ENCODE measurements at places on chromosomes 11 and 22.

DNA sequence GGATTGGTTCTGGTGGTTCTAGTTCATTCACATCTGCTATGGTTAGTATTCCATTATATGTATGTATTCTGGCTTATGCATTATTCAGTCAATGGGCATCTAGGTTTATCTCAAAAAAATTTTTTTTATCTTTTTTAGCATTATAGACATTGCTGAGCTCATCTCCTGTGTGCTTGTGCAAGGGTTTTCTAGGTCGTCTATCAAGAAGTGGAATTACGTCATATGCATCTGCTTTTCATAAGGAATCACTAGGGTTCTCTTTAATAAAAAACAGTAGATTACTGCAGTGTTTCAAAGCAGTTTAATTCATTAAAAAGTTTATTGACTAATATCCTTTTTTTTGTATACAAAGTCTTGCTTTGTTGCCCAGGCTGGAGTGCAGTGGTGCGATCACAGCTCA is 21.3 kb downstream of the TBC1D22A start:
- no peak for DNase-seq

DNA sequence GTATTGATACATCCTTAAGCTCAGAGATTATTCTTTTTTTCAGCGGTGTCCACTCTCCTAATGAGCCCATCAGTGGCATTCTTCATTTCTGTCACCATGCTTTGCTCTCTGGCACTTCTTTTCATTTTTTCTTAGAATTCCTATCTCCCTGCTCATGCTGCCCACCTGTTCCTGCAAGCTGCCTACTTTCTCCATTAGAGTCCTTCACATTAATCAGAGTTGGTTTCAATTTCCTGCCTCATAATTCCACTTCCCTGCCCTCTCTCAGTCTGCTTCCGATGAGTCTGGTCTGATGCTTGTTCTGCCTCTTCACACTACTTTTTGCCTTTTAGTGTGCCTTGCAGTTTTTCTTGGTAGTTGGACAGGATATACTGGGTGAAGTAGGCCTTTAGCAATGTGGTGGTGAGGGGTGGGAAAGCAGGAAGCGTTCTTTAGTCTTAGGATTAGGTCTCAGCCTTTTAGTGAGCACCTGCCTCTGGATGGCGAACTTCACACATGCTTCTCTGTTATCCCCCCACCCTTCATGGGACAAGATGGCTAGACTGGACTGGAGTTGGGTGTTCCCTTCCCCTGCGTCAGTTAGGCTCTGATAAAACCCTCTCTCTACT is 53.6 kb downstream of the CECR2 start:
- DNase-seq, result no peak

DNA sequence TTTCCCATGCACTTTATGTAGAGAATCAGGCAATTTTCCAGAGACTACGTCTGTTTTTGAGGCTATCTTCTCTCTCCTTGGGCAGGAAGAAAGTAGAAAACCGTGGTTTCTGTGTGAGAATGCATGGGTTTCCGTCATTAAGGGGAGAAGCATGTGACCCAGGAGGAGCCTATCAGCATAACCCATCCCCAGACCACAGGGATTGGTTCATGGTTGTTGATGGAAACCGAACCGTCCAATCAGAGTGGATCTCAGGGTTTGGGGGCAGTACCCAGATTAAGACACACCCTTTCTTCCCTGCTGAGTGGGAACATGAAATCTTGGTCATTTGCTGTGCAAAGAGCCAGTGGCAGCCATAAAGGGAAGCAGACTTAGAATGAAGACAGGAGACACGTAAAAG is 517.8 kb downstream of the MN1 start:
- DNase-seq, result no peak

GRCh38 chr11:85086504-85087284 is 540.5 kb downstream of the DLG2 start:
- DNase-seq, result no peak

GRCh38 chr11:79170321-79170720 is 270.5 kb downstream of the TENM4 start:
- DNase-seq, result no peak

GRCh38 chr11:105111145-105111944 is 28.2 kb downstream of the CARD18 start:
- DNase-seq, result no peak

DNA sequence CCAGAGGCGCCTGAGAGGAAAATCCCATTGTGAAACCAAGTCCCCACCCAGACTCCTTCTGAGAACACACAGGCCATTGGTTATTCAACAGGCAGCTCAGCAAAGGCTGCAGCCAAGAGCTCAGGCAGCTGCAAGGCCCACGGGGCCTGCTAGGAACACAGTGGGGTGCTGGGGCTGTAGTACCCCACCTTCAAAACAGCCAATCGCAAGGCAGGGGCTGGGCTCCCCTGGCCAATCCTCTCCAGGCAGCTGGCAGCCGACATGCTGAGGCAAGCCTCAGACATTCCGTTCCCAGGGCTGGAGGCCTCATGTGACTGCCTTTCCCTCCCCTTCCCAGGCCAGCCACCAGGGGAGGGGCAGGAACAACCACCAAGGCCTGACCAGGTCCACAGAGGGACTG is 6.6 kb downstream of the PRODH start:
- DNase-seq, result no peak

GRCh38 chr11:72724021-72724551 is 28.1 kb downstream of the ARAP1 start:
- DNase-seq, result no peak

- no peak for DNase-seq
Observed at GRCh38 chr11:116136987-116137674, 632.9 kb upstream of the CADM1 start.

GRCh38 chr11:78740199-78741071 is 165.8 kb upstream of the NARS2 start:
- DNase-seq, result no peak

GRCh38 chr11:43943372-43943930 is 1.0 kb downstream of the C11orf96 start:
- no peak for DNase-seq

GRCh38 chr11:123437236-123437979 is 7.3 kb downstream of the GRAMD1B start:
- no peak for DNase-seq

DNA sequence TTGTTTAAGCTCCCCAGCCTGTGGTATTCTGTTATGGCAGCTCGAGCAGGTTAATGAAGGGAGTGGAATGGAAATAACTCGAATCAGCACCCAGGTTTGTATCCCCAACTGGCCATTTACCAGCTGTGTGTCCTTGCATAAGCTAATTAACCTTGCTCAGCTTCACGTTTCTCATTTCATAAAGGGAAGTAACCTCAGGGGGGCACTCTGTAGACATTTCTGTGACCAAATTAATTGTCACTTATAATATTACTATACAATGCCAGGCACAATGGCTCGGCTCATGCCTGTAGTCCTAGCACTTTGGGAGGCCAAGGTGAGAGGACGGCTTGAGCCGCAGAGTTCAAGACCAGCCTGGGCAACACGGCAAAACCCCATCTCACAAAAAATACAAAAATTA is 13.8 kb downstream of the ADA2 start:
- DNase-seq, result no peak

- DNase-seq, result no peak
Observed at GRCh38 chr11:2525941-2526807, 81.4 kb downstream of the KCNQ1 start.

DNA sequence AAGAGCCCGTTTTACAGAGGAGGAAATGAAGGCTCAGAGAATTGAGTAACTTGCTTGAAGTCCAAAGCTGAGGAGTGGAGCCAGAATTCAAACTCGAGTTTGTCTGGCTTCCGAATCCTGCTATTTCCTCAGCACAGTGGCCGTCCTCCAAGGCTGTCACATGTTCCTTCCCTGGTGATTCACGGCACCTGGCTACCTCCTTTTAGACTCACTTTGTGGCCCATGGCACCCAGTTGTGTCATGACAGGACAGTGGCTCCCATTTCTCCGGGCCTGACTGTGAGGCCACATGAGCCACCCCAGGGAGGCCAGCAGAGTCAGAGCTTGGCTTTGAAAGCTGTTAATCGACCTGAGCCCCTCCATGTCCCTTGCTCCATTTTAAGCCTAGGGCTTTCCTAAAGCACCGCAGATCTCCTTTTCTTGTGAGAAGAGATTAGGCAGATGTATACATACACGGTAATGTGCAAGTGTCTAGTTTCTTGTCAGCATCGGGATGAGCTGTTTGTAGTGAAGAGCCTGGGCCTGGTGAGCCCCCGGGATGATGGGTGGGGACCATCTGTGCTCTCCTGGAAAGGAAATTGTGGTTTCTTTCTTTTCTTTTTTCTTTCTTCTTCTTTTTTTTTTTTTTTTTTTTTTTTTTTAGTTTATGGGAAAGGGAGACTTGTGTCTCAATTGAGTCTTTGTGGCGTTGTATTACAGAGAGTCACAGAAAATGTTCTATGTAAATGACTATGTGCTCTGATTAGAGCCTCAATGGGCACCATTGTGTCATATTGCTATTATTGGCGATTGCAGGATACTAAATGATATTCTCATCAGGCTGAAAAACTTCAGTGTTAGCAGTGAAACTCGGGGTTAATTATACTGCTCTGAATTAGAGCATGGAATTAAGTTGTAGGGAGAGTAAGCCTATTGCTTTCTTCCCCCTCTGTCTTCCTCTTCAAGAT is 54.8 kb downstream of the PTPRJ start:
- no peak for DNase-seq

- DNase-seq, result no peak
Observed at GRCh38 chr22:49119551-49119952, 708.1 kb downstream of the BRD1 start.

DNA sequence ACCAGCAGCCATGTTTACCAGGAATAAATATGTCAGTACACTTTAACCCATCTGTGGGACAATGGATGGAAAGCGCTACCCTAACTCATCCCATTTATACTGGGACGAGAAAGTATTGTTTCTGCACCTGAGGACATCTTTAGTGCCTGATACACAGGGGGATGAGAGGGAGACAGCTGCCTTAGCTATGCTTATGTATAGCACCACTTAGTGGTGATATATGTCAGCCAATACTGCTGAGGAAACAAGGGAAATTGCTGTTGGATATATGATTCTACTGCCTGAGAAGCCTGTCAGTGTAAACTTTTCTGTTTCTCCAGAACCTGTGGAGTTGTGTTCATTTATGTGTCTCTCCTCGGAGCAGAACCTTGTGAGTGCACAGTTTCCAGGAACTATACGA is 13.3 kb upstream of the CEP295 start:
- DNase-seq, result no peak

GRCh38 chr22:29216873-29217666 is 11.4 kb downstream of the EMID1 start:
- no peak for DNase-seq

DNA sequence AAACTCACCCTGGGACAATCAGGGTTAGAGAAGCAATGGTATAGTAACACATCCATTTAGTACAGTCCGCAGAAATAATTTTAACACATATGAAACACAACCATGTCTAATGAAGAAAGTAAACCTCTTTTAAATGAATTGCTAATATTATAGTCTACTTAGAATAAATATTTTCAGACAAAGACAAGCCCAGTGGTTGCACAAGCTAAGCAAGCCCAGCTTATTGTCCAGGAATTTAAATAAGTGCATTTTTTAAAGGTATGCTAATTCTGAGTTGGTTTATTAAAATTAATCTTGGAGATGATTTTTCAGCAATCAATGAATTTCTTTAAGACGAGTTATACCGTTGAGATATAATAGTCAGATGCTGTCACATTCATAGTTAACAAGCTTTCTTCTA is 118.8 kb upstream of the BLID start:
- DNase-seq, result no peak

DNA sequence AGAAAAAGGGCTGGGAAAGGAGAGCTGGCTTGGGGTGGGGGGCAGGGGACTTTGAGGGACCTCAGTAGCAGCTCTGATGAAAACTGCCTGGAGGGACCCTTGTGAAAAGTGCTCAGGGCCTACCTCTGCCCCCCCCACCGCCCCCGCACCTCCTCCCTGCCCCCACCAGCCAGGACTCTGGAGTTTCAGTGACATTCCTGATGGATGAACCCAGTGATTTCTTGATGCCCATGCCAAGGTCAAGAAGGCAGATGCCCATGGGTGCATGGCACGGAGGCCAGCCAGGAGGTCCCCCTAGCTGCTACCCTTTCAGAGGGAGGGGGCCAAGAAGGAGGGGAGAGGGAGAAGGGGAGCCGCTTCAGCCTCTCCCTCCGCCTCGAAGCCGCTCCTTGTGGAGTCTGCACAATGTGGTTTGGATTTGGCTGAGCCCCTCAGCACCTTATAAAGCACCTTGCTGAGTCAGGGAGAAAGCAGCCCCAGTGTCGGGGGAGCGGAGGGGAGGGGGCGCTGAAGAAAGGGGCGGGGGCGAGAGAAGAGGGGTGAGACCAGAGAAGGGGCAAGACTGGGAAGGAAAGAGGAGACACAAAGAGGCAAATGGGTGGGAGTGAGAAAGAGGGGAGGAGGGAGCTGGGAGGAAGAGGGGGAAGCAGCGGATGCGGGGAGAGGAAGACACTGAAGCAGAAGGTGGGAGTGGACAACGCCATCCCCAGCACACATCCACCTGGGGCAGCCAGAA is 2.1 kb upstream of the CLCF1 start:
- DNase-seq, result no peak

DNA sequence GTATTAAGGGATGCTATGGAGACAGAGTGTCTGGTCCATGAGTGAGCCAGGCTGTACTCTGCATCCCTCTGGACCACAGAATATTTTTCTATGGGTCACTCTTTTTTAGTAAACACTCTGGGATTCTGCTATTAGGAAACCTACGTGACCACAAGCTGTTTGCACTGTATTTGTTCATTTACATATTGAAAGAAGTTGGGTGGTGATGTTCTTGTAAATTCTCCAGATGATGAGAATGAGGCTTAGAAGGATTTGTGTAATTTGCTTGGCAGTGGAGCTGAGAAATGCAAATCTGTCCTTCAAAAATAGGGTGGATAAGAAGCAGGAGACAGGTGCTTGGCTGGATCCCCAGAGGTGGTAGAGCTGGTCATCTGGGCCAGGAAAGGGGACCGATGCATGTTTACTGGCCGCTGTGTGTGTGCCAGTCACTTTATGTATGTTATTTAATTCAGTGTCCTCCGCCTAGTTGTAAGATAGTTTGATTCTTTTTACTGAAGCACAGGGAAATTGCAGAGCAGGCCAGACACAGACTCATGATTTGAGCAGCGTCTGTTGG is 63.7 kb upstream of the HEPHL1 start:
- DNase-seq, result no peak

DNA sequence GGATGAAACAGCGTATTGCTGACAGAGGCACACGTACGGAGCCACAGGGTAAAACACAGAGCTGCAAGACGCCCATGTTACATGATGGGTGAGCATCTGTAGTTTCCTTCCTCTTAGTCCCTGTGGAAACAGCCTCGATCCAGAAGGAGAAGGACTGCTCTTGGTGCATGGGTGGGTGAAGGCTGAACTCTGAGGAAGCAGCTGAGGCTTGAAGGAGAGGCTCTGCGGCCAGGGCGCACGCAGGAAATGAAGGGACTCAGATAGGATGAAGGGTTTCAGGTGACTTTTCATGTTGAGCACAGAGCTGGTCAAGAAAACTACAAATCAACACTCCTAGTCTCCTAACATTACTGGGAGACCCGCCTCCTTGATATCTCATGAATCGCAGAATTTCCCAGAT is 65.7 kb upstream of the ADA2 start:
- no peak for DNase-seq

GRCh38 chr11:130465263-130465662 is 16.8 kb downstream of the ADAMTS15 start:
- no peak for DNase-seq

Measured in GM12864 (cell line).